Neural crest cell (in vitro differentiated cells): ENCODE measurements at places on chromosomes 5 and 9. TPM values are rescaled to one million over a fixed set of nuclear protein-coding genes. Genes with fewer than 3 reads are reported as not detected.
A peak's percentile ranks its signal among the peaks of the same experiment; 100 is the strongest.

The GABRA1 gene
- total RNA-seq, result not detected in 2 replicates

The PCDHA1 gene
- total RNA-seq, result 0.07 TPM in 1 of 2 replicates, not detected in the other

The C5orf34 gene
- 11.0 and 11.4 TPM in 2 replicates for total RNA-seq

The TAF1L gene
- total RNA-seq, result not detected in 2 replicates

The STING1 gene
- total RNA-seq, result 0.23 and 0.49 TPM in 2 replicates

- no peak for DNase-seq
Observed at GRCh38 chr9:372128-372527, 157.5 kb downstream of the DOCK8 start.

DNA sequence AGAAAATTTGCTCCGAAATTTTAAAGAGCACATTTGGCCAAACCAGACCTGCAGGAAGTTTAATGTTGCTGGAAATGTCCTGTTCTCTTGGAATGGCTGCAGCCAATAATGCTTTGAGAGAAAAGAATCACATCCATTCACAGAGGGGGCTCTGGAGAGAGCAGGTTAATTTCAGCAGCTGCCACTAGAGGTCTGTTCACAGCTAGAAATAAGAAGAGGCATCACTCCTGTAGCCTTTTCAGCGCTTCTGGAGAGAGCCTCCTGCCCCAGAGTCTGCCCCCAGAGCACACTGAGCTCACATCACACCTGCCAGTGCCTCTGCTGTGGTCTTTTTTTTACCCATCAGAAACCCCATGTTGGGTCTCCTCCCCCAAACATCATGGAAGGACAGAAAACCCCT is 124.8 kb upstream of the RAD23B start:
- DNase-seq, result peak; percentile 20

DNA sequence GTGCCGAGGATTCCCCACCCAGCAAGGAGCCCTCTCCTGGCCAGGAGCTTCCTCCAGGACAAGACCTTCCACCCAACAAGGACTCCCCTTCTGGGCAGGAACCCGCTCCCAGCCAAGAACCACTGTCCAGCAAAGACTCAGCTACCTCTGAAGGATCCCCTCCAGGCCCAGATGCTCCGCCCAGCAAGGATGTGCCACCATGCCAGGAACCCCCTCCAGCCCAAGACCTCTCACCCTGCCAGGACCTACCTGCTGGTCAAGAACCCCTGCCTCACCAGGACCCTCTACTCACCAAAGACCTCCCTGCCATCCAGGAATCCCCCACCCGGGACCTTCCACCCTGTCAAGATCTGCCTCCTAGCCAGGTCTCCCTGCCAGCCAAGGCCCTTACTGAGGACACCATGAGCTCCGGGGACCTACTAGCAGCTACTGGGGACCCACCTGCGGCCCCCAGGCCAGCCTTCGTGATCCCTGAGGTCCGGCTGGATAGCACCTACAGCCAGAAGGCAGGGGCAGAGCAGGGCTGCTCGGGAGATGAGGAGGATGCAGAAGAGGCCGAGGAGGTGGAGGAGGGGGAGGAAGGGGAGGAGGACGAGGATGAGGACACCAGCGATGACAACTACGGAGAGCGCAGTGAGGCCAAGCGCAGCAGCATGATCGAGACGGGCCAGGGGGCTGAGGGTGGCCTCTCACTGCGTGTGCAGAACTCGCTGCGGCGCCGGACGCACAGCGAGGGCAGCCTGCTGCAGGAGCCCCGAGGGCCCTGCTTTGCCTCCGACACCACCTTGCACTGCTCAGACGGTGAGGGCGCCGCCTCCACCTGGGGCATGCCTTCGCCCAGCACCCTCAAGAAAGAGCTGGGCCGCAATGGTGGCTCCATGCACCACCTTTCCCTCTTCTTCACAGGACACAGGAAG is 120.2 kb downstream of the RGS3 start:
- DNase-seq, result no peak

- DNase-seq, result no peak
Observed at GRCh38 chr5:98839469-98840383, 66.3 kb downstream of the RGMB start.

DNA sequence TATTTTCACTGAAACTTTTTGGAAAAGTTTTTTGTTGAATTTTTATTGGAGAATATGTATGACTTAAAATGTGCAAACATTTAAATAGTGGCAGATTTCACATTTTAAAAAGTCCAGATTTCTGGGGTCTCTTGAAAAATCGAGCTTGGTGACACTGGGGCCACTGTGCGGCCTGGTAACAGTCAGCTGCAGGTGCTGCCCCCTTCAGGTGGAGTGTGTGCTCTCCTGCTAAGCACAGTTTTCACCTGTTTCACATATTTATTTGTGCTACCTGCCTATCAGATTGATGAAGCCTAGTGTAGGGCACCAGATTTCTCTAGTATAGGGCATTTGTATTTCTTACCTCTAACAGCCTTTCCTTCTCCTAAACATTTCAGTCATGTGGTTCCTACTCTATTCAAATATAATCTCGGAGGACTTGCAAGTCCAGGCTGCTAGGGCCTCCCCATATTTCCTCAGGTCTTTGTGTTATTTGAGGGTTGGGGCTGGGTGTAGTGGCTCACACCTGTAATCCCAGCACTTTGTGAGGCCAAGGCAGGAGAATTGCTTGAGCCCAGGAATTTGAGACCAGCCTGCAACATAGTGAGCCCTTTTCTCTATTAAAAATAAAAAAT is 95.8 kb upstream of the KLF9 start:
- DNase-seq, result peak; percentile 22

- DNase-seq, result no peak
Observed at GRCh38 chr9:911005-911404, 65.5 kb upstream of the DMRT3 start.

GRCh38 chr9:95415158-95415557 is 97.6 kb upstream of the FANCC start:
- no peak for DNase-seq

DNA sequence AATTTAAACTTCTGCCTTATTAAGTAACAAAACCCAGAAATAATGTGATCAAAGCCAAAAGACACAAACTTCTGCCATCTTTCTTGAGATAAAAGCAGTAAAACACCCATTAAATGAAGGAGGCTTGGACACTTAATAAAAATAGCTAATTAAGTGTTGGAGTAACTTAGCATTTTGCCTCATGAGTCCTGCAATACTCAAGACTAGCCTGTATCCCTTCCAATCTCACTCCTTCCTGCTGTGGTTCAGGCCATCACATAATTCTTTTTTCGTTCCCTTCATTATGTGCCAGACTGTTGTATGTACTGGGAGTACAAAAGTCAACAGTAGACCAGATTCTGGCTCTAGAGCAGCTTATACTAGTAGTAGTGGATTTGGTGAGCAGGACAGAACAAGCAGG is 250.2 kb downstream of the NFIB start:
- no peak for DNase-seq

DNA sequence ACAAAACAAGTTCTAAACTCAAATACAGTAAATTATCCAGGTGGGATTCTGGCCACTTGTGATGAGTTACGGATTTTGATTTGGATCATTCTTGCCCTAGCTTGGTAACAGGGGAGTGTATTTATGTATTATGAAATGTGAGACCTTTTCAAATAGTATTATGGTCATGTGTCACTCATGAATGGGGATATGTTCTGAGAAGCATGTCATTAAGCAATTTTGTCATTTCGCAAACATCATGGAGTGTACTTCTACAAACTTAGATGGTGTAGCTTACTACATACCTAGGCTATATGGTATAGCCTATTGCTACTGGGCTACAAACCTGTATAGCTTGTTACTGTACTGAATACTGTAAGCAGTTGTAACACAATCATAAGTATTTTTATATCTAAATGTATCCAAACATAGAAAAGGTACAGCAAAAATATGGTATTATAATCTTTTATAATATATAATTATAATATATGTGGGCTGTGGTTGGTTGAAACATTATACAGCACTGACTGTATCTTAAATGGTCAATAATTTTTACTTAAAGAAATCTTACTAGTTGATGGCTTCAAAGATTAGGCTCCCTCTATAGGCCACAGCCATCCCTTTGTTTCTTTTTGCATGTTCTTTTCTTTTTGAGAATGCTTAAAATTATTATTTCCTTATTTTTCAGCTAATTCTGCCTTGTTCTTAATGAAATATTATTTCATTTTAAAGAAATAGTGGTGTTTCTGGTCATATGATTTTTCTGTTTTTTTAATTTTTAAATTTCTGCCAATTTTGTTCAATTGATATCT is 128.4 kb downstream of the MAST4 start:
- no peak for DNase-seq

GRCh38 chr5:178194026-178194425 is 6.9 kb upstream of the GMCL2 start:
- no peak for DNase-seq
